Dermis blood vessel endothelial cell (primary cell): ENCODE measurements at places on chromosomes 2 and 18. TPM values are rescaled to one million over a fixed set of nuclear protein-coding genes. Genes with fewer than 3 reads are reported as not detected.
A peak's percentile ranks its signal among the peaks of the same experiment; 100 is the strongest.

- no peak for DNase-seq
Measured at GRCh38 chr2:196598412-196598811, 41.1 kb upstream of the CCDC150 start.

- no peak for DNase-seq
Measured at GRCh38 chr18:76454418-76454817, 40.6 kb downstream of the ZNF516 start.

DNA sequence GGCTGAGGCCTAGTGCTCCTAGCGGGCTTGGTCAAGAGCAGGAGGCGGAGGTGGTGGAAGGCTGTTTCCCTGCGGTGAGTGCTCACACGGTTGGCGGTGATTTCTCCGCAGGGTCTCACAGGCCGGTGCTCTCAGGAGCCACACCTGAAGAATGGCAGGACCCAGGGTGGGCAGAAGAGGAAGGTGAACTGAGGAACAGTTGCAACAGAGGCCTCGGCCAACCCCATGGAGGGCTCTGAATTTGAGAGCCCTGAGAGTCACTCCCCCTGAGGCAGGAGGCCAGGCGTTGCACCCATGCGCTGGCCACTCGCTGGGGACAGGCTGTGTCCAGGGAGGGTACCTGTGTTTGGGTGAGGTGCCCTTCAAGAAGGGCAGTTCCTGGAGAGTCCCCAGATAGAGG is 35.3 kb upstream of the ZNF516 start:
- DNase-seq: no peak

Gene NGEF
- total RNA-seq: 0.17 and 0.33 TPM in 2 replicates

- DNase-seq: no peak
Measured at GRCh38 chr2:203708846-203709396, 2.5 kb downstream of the CD28 start.

- DNase-seq: no peak
Measured at GRCh38 chr2:22932288-22932687, 452.7 kb upstream of the KLHL29 start.

DNA sequence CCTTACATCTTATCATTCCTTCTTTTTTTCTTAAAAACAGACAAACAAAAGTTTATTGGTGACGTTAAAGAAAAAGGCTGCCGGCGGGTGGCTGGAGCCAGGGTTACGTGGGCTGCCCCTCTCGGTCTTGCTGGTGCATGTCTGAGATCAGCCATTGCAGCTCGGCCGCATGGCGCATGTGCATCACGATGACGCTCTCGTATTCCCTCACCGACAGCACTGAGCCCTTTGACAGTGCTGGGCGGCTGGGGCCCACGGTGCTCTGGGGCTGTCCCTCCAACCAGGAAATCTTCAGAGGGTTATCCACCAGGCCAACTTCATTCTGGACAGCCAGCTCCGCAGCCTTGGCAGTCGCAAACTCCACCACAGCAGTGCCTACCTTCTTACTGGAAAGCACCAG is 1081.8 kb upstream of the TMEFF2 start:
- DNase-seq: no peak

DNA sequence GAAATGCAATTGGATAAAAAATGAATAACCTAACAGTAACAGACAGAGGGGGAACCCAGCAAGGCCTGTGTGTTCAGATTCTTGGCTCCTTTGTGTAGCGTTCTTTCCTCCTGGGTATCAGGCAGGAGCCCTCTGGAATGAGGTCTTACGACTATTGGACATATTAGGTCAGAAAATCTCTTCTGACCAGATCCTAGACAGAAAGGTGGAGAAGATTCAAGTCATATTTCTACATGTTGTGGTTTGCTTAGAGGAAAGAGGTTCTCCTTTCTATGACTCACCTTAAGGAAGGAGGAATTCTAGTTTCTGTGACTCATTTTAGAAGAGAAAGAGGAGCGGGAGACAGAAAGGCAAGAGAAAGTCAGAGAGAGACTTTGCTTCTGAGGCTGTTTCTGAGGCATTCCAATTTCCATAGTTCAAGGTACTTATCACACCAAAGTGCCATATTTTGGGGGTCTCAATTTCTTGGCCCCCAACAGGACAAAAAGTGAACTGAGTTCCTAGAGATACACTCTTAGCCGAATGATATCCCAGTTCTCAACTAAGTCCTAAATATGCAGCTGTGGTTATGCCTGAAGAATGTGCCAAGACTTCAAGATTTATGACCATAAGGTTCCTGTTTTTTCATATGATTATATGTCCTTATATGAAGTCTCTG is 618.6 kb downstream of the ZEB2 start:
- DNase-seq: peak; percentile 12

DNA sequence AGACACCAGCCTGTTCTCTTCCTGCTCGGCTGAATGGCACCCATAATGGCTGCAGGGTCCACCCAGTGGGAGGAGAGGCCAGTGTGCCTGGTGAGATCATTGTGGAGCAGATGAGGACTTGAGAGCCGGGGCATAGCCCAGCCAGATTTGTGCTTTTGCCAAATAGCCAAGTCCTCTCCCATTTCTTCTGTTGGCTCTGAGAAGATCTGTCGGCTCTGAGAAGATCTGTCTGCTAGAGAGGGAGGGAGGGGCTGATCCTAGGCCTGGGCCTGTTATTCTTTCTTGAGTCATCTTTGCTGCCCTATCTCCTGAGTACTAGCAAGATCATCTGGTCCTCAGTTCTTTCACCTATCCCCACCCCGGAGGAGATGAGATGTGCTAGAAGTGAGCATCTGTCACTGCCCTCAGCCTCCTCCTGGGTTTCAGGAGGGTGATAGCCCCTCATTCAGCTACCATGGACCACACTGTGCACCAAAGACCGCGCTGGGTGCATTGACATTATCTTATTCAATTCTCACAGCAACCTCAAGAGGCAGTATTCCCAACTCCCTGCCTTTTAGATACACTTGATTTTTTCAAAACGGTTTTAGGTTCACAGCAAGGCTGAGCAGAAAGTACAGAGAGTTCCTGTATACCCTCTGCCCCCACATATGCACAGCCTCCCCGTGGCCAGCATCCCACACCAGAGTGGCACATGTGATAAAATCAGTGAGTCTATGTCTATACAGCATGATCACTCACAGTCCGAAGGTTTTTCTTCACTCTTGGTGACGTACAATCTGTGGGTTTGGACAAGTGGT is 98.6 kb downstream of the CAPN13 start:
- peak; percentile 39 for DNase-seq

DNA sequence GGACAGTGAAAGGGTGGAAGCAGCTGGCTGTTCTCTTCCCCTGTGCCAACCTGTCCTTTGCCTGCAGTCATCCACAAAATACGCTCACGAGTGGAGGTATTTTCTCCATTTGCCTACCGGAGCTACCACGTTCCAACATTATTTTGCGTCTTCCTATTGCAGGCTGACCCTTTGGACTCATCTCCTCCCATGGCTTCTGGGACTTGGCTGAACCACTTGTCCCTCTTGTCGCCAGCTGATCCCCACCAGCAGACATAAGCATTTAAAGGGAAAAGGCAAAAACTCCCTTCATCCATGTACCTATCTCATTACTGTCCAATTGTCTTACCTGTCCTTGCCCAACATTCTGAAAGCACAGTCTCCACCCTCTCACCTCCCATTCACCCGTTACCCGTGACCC is 13.0 kb downstream of the C2orf74 start:
- no peak for DNase-seq

GRCh38 chr2:239674101-239674980 is 273.5 kb upstream of the HDAC4 start:
- no peak for DNase-seq

- no peak for DNase-seq
Measured at GRCh38 chr2:173415431-173416381, 61.0 kb downstream of the CDCA7 start.

Gene TMEM247
- total RNA-seq: not detected in 2 replicates

Gene ANKRD29
- total RNA-seq: 4.1 and 4.2 TPM in 2 replicates

GRCh38 chr18:46917108-46917802 is at the start of the genes KATNAL2 and PIAS2:
Gene KATNAL2 (plus strand): TSS chr18:46917602. CDS start chr18:46946873, 29,271 bp downstream.
Gene PIAS2 (minus strand): TSS chr18:46917507. CDS start chr18:46917345, 162 bp downstream.
- peak; percentile 82 for DNase-seq

Gene IRS1
- total RNA-seq: 0.17 and 0.23 TPM in 2 replicates

- no peak for DNase-seq
Measured at GRCh38 chr2:37698931-37699481, 27.6 kb upstream of the CDC42EP3 start.

Gene PROKR1
- under 0.01 TPM in 1 of 2 replicates, not detected in the other for total RNA-seq

DNA sequence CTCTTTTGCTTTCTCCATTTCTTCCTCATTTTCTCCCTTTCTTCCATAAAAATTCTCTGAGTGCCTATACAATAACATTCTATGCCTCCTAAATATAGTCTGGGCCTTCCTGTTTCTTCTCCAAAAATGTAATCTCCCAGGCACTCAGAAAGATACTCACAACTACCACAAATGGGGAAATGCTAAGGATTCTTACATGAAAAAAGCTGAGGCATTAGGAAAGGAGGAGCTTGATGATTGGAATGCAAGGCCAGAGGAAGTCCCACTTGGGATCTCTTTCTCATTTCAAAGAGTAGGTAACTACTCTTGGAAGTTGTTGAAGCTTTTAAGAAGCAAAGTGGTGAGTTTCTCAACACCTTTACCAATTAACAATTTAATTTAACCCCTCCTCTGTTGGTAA is 3.4 kb downstream of the VSNL1 start:
- DNase-seq: no peak

DNA sequence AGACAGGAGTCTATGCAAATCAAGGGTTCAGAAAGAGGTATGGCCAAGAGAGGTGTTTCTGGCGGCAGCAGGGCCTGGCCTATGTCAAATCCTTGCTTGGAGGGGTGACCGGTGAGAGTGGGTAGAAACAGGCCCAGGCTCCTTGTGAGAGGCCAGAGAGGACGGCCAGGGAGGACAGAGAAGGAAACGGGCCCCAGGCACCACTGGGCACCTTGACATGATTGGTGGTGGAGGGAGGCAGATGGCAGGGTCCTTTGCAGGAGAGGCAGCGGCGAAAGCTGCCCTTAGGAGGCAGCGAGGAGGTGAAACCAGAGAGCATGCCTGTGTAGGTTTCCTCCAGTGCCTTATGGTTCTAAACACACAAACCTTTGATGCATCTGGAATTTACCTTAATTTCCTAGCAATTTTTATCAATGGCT is 6.2 kb downstream of the RAMP1 start:
- DNase-seq: peak; percentile 21

Gene DSG4
- total RNA-seq: not detected in 2 replicates

GRCh38 chr2:70668432-70668831 is 99.6 kb downstream of the ADD2 start:
- DNase-seq: no peak

DNA sequence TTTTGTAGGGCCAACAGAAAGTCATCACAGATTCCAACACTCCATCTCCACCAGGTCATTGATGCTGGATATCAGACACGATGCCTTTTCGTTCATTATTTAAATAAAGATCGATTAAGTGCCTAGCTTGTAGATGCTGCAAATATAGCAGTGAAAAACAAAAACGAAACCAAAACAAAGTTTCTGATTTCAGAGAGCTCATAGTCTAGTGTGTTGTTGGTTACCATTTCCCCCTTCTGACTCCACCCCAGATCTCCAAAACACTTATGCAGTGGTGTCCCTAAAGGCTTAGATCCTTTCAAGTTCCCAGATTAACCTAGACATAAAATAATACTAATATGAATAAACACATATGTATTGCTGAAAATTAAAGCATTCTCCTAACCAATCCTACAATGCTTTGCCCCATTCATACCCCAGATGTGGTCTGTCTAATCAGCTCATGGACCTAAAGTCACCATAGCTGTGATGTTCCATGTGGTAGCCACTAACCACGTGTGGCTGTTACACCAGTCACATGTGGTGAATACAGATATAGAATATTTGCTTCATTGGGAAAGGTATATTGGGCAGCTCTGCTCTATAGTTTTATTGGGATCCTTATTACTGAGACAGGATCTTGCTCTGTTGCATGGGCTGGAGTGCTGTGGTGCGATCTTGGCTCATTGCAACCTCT is 787.2 kb downstream of the TDRD15 start:
- DNase-seq: no peak

Gene COL6A3
- 6.3 and 14.6 TPM in 2 replicates for total RNA-seq

Gene CFAP221
- 0.17 TPM in 1 of 2 replicates, not detected in the other for total RNA-seq

GRCh38 chr2:1550658-1551316 is 137.5 kb downstream of the TPO start:
- DNase-seq: peak; percentile 73

DNA sequence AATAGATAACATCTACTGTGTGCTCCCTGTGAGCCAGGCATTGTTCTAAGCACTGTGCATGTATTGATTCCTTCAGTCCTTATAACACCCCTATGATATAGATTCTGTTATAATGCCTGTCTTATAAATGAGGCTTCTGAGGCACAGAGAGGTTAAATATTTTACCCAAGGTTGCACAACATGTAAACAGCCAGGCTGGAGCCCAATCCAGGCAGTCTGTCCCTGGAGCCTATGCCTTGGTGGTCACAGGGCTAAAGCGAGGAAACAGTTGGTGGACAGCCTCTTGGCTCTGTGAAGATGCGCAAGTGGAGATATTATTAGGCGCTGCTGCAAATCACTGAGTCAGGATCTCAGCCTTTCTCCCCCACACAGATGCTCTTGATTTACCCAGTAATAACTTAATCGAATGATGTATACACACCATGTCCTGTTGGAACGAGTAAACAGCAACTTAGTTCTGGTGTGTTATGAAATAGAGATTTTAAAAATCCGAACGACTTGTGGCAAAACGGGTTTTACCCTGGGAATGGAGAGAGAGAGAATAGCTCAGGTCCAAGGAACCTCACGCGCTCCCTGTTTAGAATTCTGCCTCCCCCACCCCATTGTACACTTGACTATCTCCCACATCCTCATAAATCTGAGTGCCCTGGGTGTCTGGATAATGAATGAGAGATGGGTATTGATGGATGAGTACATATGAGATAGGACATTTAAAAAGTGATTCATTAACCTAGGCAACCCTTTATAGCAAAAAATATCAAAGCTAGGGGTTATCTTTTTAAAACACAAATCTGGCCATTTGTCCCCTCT is 231.9 kb downstream of the BCL2 start:
- no peak for DNase-seq

- DNase-seq: no peak
Measured at GRCh38 chr18:44458777-44459176, 221.9 kb upstream of the SETBP1 start.
